G401 (cell line): ENCODE measurements at places on chromosomes 3 and 15.

DNA sequence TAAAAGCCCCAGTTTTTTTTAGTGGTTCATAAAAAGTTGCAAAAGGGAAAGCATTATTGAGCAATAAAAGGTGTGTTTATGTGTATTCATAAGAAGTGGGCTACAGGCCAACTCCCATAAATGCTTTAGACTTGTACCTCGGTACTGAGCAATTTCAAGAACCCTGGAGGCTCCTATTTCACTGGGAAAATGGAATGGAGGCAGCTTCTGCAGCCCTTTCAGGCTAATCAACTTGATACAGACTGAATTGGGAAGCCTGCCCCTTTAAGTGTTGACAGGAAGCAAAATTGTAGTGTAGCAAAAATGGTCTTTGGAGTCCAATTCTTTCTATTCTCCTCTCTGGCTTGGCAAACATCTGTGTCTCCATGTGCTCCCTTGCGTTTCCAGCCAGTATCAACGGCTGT lies 118.8 kb downstream of the ECT2 start:
- no peak for DNase-seq

GRCh38 chr3:30401971-30402370 lies 204.4 kb upstream of the TGFBR2 start:
- no peak for DNase-seq

GRCh38 chr3:150635076-150635475 lies 32.0 kb downstream of the SELENOT start:
- no peak for DNase-seq

DNA sequence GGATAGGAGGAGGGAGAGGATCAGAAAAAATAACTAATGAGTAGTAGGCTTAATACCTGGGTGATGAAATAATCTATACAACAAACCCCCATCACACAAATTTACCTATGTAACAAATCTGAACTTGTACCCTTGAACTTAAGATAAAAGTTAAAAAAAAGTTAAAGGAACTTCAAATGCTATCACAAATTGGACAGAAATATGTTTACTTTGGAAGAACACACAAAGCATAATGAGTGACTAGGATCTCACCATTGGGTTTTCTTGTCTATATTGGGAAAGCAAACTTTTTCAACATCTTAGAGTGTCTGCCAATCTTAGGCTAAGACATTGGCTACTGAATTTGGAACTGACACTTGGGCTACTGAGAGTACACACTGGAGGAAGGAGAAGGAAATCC lies 140.4 kb downstream of the THRB start:
- DNase-seq = no peak

- DNase-seq = no peak
Measured at GRCh38 chr15:98439523-98439942, 208.8 kb upstream of the IGF1R start.

DNA sequence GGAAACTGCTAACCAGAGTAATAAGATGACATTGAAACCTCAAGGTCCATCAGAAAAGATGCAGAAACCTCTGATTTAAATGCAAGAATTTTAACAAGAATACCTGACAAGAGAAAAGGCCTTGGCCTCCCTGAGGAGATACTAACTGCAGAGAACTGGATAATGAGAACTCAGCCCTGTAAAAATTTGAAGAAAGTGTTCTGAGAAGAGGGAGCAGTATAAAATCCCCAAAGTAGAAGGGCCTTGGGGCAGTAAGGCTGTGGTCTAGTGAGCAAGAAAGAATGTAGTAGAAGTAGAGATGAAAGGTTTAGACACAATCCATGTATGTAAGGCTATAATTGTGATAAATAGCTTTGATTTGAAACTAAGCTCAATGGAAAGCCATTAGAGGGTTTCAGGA lies 394.1 kb downstream of the ZBBX start:
- no peak for DNase-seq

GRCh38 chr3:71444028-71444860 lies 139.3 kb downstream of the FOXP1 start:
- no peak for DNase-seq

GRCh38 chr3:94862703-94863102 lies 799.8 kb downstream of the NSUN3 start:
- no peak for DNase-seq

- no peak for DNase-seq
Measured at GRCh38 chr3:182760576-182761164, 32.6 kb upstream of the ATP11B start.
